NCI-H2081 treated with DMSO at 0.1 percent for 48 hours (cell line): ENCODE measurements at places on chromosomes 13 and 19.
A peak's percentile ranks its signal among the peaks of the same experiment; 100 is the strongest.

DNA sequence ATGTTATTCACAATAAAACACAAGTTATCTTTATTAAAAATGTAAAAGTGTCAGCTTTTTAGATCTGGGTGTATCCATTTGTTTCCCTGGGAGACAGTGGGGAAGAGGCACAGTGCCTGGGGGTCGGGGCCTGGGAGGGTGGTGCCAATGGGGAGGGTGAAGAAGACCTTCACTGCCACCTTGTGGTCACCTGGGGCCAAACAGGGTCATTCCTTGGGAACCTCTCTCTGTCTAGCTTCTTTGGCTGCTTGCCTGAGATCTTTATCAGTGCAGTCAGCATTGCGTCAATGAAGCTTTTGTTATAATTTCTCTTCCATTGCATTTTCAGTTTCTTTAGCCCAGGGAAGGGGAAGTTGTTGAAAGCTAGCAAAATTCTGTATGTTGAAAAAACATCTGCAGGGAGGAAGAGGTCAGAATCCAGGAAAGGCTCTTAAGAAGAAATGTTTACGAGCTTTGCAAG, 39.1 kb downstream of the PCDH8 start:
- DNase-seq, result peak; percentile 40

DNA sequence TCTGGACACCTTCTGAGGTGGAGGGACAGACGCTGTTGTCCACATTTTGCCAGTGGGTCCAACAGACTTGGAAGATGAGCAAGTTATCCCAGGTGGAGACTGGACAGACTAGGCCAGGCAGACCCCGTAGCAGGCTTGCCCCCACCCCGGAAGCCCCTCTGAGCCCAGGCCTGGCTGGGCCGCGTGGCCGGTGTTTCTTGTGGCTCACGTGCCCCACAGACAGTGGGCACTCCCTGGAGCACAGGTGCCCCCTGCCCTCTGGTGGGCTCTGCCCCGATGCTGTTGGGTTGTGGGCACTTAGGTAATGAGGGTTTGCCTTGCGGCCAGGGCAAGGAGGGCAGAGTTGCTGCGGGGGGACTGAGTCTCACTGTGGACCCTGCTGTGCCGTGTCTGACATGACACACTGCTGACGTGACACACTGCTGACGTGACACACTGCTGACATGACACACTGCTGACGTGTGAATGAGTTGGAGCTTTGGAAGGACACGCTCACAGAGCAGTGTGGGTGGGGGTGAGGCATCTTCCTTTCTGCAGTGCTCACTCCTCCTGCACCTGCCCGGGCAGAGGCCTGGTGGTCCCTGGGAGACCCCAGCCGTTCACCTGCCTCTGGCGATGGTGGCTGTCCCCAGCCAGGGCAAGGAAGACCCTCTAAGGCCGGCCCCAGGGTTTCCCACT, 25.1 kb downstream of the DOT1L start:
- no peak for DNase-seq

- DNase-seq, result no peak
Measured at GRCh38 chr13:51262501-51263211, 40.5 kb downstream of the FAM124A start.

DNA sequence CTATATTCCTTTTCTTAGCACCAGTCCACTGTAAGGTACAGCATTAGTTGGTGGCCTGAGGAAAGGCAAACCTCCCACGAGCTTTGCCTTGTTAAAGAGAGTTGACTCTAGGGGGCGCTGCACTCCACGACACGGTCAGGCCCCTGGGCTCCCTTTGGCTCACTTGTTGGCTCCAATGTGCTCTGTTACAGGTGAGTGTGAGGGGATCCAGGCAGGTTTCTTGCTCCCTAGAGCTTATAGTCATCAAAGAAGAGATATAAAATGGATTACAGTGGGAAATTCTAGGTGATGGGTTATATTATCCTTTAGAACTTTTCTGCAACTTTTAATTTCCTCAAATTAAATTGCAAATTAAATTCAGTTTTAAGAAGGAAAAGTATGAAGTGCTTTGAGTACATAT, 3.7 kb downstream of the WDR87 start:
- DNase-seq, result peak; percentile 10

- no peak for DNase-seq
Measured at GRCh38 chr19:3668331-3669081, 31.8 kb downstream of the PIP5K1C start.

GRCh38 chr13:48477191-48477855, 55.6 kb downstream of the RCBTB2 start:
- DNase-seq, result no peak

GRCh38 chr19:46648961-46649960, 11.7 kb downstream of the DACT3 start:
- no peak for DNase-seq

DNA sequence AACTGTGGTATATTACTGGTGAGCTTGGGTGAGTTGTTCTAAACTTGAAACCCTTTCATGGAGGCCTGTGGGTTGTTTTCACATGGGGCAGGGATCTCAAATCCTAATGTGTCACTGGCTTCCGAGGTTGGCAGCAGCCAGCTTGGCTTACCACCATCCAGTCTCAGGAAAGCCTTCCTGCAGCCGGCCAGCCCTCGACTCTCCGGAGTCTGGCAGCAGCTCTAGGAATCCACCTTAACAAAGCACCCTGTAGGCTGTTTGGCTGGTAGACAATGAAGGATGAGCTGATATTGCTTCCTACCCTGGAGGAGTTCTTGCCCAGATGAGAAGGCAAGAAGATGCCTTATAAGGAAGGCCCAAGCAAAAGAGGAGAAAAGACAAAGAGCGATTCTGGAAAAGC, 188.3 kb downstream of the KLF12 start:
- DNase-seq, result no peak

- no peak for DNase-seq
Measured at GRCh38 chr19:35585848-35586247, at the start of gene PMIS2. Gene PMIS2, plus strand, starts transcription at chr19:35586173. Its CDS starts 87 bp downstream, at chr19:35586260.

DNA sequence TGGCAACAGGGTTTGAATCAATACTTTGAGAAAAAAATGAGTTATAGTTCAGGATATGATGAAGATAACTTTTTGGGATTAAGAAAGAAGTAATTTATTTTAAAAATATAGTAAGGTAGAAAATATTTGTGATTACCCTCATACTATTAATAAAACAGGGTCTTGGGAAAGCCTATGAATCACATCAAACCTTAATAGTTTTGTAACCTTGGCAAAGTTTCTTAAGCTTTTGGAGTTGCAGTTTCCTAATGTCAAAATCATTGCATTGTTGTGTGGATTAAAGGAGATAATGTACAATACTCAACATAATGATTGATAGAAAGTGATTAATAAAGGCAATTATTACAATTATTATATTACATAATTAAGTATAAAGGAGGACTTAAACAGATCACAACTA, 149.0 kb downstream of the LMO7 start:
- no peak for DNase-seq

DNA sequence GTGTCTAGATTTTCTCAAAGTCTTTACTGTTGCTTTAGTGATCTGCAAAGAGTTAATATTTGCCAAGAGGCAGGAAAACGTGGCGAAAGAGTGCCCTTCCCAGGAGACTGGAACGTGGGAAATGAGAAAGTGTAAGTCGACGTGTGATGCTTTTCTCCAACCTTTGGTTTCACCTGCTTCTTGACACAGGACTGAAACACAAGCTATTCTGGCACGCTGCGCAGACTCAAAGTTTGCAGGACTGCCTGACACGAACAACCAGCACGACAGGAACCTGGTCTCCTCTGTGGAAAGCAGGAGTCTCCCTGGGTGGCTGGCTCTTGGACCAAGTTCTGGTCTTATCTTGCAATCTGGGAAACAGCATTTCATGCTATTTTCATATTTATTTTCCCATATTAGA, 28.6 kb downstream of the RFXAP start:
- DNase-seq, result no peak

DNA sequence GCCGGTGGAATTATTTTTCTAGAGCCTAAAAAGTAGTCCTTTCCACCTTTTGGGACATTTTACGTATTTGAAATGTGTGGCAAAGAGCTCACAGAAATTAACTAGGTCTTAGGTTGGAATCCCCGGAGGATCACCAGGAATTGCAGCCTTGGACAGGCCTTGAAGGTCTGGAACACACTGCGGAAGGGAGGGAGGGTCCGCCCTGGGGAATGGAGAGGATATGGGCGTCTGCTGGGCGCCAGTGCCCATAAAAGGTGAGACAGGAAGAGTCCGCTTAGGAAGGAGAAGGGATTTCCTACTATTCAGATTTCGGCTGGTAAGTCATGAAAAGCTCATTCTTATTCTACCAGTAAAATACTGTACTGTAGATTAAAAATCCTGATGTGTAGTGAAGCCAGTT, 111.9 kb downstream of the COL4A2 start:
- no peak for DNase-seq

DNA sequence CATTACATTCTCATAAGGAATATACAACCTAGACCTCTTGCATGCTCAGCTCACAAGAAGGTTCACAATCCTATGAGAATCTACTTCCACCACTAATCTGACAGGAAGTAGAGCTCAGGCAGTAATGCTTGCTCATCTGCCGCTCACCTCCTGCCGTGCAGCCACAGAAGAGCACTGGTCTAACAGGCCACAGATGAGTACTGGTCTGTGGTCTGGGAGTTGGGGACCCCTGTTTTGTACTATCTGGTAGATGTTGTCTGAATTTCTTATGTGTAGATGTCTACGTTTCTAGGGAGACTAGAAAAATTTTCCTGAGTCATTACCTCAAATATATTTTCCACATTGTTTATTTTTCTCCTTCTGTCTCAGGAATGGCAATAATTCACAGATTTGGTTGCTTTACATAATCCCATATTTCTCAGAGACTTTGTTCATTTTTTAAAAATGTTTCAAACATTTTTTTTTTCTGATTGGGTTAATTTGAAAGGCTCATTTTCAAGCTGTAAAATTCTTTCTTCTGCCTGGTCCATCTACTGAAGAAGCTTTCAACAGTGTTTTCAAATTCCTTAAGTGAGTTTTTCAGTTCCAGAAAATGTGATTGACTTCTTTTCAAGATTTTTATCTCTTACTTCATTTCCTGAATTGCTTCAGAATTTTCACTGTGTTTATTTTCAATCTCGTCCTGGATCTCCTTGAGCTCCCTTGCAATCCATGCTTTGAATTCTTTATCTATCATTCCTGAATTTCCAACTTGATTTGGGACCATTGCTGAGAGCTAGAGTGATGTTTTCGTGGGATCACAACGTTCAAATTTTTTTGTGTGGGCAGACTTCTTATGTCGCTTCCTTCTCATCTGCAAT, 1322.2 kb downstream of the PCDH9 start:
- no peak for DNase-seq

- DNase-seq, result no peak
Measured at GRCh38 chr19:4966591-4966990, 2.3 kb upstream of the KDM4B start.

DNA sequence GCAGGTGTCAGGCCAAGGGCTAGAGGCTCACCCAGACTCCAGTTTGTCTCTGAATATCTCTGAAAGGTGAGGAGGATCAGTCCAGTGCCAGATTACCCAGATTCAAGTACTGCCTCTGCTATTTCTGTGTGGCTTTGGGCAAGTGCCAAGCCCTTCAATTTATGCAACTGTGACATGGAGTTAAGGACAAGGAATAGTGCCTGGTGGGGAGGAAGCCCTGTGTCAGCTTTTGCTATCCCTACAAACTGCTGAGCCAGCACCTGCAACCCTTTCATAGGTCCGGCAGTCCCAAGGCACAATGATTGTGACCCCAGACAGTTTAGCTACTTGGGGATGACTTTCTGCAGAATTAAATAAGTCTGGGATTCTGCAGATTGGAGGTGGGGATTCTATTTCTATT, 123.0 kb downstream of the KL start:
- DNase-seq, result no peak

- no peak for DNase-seq
Measured at GRCh38 chr13:22717036-22717435, 463.7 kb upstream of the SGCG start.

DNA sequence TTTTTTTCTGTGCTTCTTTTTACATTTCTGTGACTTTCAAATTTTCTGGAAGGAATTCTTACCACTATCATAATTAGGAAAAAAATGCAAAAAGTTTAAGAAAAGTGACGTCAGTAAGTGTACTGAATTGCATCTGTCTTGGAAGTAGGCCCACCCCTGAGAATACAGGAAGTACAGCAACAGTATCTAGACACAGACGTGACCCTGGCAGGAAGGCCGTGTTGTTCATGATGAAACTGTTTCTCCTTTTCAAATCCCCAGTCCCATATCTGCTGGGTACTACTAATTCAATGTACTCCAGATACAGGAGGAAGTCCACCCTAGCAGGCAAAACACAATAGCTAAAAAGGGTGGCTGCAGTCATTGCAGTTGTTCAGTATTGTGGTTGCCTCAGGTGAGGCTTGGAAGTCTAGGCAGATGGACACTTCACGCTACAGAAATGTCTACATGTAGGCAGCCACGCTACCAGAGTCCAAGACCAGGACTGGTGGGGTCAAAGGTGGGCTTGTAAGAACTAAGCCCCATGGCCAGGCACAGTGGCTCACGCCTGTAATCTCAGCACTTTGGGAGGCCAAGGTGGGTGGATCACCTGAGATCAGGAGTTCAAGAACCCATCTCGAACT, 49.6 kb upstream of the MED4 start:
- no peak for DNase-seq

DNA sequence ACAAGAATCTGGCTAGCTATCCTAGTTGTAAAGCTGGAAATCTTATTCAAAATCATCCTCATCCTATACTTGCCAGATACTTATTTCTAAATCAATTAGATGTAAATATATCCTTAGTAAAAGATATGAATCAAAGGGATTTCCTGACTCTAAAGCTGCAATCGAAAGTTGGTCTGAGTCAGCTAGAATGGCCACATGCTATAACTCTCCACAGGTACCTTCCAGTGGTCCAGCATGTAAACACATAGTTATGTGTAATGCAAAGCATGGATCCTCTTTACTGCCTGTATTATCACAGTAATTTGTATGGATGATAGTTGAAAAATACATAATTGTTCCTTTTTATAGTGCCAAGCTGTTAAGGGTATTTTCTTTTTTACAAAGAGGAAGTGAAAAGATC, 27.4 kb downstream of the SLITRK6 start:
- no peak for DNase-seq

DNA sequence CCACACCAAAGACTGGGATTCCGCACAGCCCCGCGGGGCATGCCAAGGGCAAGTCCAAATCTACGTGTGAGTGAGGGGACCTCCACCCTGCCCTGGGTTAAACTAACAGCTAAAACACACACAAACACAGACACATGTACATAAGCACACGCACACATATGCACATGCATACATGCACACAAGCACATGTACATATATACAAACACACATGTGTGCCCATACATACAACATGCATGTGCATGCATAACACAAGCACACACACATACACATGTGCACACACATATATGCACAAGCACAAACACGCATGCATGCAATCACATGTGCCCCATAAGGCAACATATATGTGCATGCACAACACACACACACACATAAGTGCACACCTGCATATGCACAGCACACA, 136.7 kb downstream of the SOX1 start:
- DNase-seq, result no peak

- DNase-seq, result no peak
Measured at GRCh38 chr13:76349700-76350099, 536.5 kb downstream of the KCTD12 start.

- DNase-seq, result no peak
Measured at GRCh38 chr19:46697204-46697960, 19.5 kb downstream of the PRKD2 start.

- DNase-seq, result no peak
Measured at GRCh38 chr13:49366841-49367240, 77.0 kb downstream of the CAB39L start.
